ENCODE measurements at places on chromosomes 6 and 20. TPM values are rescaled to one million over a fixed set of nuclear protein-coding genes. Genes with fewer than 3 reads are reported as not detected.

Gene NKX2-2
- polyA plus RNA-seq: 0.23 TPM

Gene EDN3
- polyA plus RNA-seq: 23.7 TPM

Gene PCSK2
- 3.7 TPM for polyA plus RNA-seq

Gene LY6G6C
- polyA plus RNA-seq: 0.59 TPM

Gene BCL2L1
- polyA plus RNA-seq: 59.9 TPM
